Small intestine (tissue), 16 donors: ENCODE measurements at places on chromosomes 7 and 10. TPM values are rescaled to one million over a fixed set of nuclear protein-coding genes. Genes with fewer than 3 reads are reported as not detected.

DNA sequence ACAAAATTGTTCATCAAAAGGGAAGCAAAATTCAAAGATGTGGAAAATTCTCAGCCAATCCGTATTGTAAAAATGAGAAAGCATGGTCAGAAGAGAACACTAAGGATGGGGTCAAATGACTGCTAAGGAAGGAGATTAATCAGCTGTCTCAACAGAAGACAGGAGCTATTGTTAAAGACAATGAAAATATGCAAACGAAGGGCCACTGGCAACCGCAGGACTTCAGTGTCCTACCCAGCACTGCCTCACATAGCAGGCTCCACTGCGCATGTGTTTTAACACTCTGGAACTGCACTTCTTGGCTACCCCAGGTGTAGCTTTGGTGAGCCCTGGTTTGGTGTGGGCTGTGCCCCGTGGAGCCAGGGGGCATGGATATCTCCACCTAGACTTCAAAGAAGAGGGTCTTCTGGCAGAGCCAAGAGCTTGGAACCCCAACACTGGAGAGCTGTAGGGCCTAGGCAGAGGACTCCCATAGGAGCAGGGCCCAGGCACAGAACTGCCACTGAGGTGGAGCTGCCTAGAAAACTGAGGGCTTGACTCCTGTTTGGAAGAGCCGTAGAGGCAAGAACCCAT, 176.2 kb upstream of the GDF10 start:
- no peak overlapping the region for H3K27ac ChIP-seq
- DNase-seq = no peak
- H3K4me3 ChIP-seq = no peak overlapping the region
- H3K4me1 ChIP-seq = no peaks in the 10 kb centered on the region
- H3K36me3 ChIP-seq = no peaks in the 10 kb centered on the region

DNA sequence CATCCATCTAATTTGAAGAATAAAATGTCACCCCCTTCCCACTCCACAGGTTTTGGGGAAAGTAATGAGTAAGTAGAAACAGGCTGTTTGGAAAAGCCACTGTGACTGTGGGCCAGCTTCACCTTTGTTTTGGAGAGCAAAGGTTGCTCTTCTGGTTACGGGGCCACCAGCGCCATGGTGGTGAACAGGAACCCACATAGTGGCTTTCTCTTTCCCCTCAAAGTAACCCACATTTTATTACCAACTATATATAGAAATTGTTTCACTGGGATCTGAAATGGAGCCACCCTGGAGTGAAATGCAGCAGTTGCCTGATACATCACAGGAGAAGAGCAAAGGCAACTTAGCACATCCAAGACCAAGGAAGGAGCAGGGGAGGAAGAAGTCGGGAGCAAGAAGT, 112.3 kb upstream of the EFCAB10 start:
- peaks cover 14% of the 10 kb centered on the region for H3K36me3 ChIP-seq
- no peaks in the 10 kb centered on the region for H3K4me1 ChIP-seq
- H3K4me3 ChIP-seq = no peak overlapping the region
- H3K27me3 ChIP-seq = no peaks in the 10 kb centered on the region
- no peak overlapping the region for H3K27ac ChIP-seq

The RET gene
- 11.0 TPM for polyA plus RNA-seq

GRCh38 chr7:1282679-1283078, 50.0 kb downstream of the UNCX start:
- no peak overlapping the region for H3K27ac ChIP-seq
- DNase-seq = no peak
- no peaks in the 10 kb centered on the region for H3K27me3 ChIP-seq
- H3K4me1 ChIP-seq = no peaks in the 10 kb centered on the region
- H3K4me3 ChIP-seq = no peak overlapping the region

DNA sequence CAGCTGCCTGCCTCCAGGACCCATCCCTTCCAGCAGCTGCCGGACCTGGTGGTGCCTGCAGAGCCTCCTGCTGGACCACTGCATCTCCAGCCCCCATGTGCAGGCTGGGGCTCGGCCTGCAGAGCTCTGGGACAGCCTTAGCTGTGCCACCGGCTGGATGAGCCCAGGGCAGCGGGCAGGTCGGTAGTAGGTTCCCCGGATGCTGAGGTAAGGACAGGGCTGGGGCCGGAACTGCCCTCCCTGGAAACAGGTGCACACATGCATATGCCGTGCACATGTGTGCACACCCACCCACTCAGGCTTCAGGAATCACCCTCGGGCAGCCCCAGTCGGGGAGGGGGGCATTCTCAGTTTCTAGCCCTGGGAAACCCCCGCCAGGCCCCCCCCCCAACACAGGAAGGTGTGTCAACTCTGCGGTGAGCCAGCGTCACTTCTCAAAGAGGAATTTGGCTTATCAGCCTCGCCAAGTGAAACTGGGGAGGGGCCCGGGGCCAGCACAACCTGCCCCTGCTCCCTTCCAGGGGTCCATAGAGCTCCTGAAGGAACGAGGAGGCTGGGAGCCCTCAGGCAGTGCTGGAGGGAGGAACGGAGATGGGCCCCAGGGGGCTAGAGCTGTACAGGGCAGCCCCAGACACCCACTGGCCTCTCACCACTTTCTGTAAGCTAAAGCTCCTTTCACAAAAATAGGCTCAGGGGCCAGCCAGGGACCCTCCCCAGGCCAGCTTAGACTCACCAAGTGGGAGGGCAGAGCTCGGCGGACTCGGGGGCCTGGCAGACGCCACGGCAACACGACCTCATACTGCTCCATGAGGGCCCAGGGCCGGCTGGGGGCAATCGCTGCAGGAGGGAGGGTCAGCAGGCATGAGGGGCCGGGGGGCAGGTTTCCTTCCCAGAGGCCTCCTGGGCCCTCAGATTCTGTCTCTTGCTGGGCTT, 1.7 kb downstream of the ADAM8 start:
- no peaks in the 10 kb centered on the region for H3K27me3 ChIP-seq
- H3K36me3 ChIP-seq = no peaks in the 10 kb centered on the region
- H3K27ac ChIP-seq = peak overlapping the region; percentile 24
- peak; percentile 53 for DNase-seq
- H3K4me3 ChIP-seq = no peak overlapping the region
- H3K4me1 ChIP-seq = no peaks in the 10 kb centered on the region

DNA sequence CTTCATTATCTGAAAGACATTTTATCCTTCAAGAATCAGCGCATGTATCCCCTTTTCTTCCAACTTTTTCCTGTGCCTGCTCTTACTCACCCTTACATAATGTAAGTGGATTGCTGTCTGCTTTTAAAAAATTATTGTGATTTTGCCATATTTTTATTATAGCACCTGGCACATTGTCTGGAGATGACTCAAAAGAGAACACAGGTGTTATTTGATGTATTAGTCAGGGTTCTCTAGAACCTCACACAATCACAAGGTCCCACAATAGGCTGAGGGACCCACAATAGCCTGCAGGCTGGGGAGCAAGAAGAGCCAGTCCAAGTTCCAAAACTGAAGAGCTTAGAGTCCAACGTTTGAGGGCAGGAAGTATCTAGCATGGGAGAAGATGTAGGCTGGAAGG, 390.0 kb downstream of the EXOC4 start:
- no peaks in the 10 kb centered on the region for H3K4me1 ChIP-seq
- no peaks in the 10 kb centered on the region for H3K27me3 ChIP-seq
- H3K27ac ChIP-seq = no peak overlapping the region

The CALHM3 gene
- 0.13 TPM for polyA plus RNA-seq

The CEP41 gene
- 6.2 TPM for polyA plus RNA-seq

- DNase-seq = peak; percentile 16
- H3K4me1 ChIP-seq = no peaks in the 10 kb centered on the region
- no peaks in the 10 kb centered on the region for H3K36me3 ChIP-seq
- H3K4me3 ChIP-seq = no peak overlapping the region
- no peaks in the 10 kb centered on the region for H3K27me3 ChIP-seq
- no peak overlapping the region for H3K27ac ChIP-seq
Measured at GRCh38 chr7:26500749-26501352, 209.2 kb downstream of the SNX10 start.

The ACTR3C gene
- 2.4 TPM for polyA plus RNA-seq

The COL28A1 gene
- polyA plus RNA-seq = 3.1 TPM

The KEL gene
- polyA plus RNA-seq = not detected

- no peak for DNase-seq
- no peak overlapping the region for H3K4me3 ChIP-seq
- no peaks in the 10 kb centered on the region for H3K27me3 ChIP-seq
- no peaks in the 10 kb centered on the region for H3K4me1 ChIP-seq
- H3K27ac ChIP-seq = no peak overlapping the region
Measured at GRCh38 chr10:10490581-10490980, 527.1 kb upstream of the CELF2 start.

The NUTM2E gene
- not detected for polyA plus RNA-seq

The UCMA gene
- not detected for polyA plus RNA-seq

- H3K4me3 ChIP-seq = no peak overlapping the region
- no peak overlapping the region for H3K27ac ChIP-seq
- peak; percentile 12 for DNase-seq
- peaks cover 3% of the 10 kb centered on the region for H3K36me3 ChIP-seq
- no peaks in the 10 kb centered on the region for H3K4me1 ChIP-seq
- no peaks in the 10 kb centered on the region for H3K27me3 ChIP-seq
Measured at GRCh38 chr10:32308027-32308603, 38.8 kb downstream of the EPC1 start.

GRCh38 chr7:148567524-148567923, 23.0 kb upstream of the C7orf33 start:
- H3K4me3 ChIP-seq = no peak overlapping the region
- DNase-seq = no peak
- no peak overlapping the region for H3K27ac ChIP-seq
- H3K36me3 ChIP-seq = no peaks in the 10 kb centered on the region

- no peaks in the 10 kb centered on the region for H3K36me3 ChIP-seq
- H3K4me3 ChIP-seq = no peak overlapping the region
- DNase-seq = peak; percentile 8
- peaks cover 9% of the 10 kb centered on the region for H3K4me1 ChIP-seq
- no peak overlapping the region for H3K27ac ChIP-seq
Measured at GRCh38 chr7:24510759-24511158, 62.5 kb upstream of the PALS2 start.

GRCh38 chr10:11168423-11169090, 150.9 kb downstream of the CELF2 start:
- no peak for DNase-seq
- H3K4me1 ChIP-seq = peaks cover 3% of the 10 kb centered on the region
- no peaks in the 10 kb centered on the region for H3K36me3 ChIP-seq

GRCh38 chr10:45044290-45044689, 43.6 kb downstream of the ZNF22 start:
- no peaks in the 10 kb centered on the region for H3K36me3 ChIP-seq
- H3K4me1 ChIP-seq = no peaks in the 10 kb centered on the region
- no peak for DNase-seq
- H3K27me3 ChIP-seq = no peaks in the 10 kb centered on the region

The SEC61G gene
- polyA plus RNA-seq = 297 TPM

The SEMA3D gene
- 0.95 TPM for polyA plus RNA-seq

- no peak for DNase-seq
- no peaks in the 10 kb centered on the region for H3K27me3 ChIP-seq
- H3K27ac ChIP-seq = no peak overlapping the region
- H3K36me3 ChIP-seq = no peaks in the 10 kb centered on the region
- H3K4me1 ChIP-seq = no peaks in the 10 kb centered on the region
- H3K4me3 ChIP-seq = no peak overlapping the region
Measured at GRCh38 chr10:28180654-28181053, 122.2 kb downstream of the MPP7 start.

GRCh38 chr7:52786174-52786573, 249.3 kb upstream of the POM121L12 start:
- H3K4me3 ChIP-seq = no peak overlapping the region
- no peak for DNase-seq
- H3K27me3 ChIP-seq = no peaks in the 10 kb centered on the region
- no peaks in the 10 kb centered on the region for H3K36me3 ChIP-seq
- H3K27ac ChIP-seq = no peak overlapping the region

The FAM25C gene
- polyA plus RNA-seq = not detected

The SVIL gene
- 12.1 TPM for polyA plus RNA-seq

DNA sequence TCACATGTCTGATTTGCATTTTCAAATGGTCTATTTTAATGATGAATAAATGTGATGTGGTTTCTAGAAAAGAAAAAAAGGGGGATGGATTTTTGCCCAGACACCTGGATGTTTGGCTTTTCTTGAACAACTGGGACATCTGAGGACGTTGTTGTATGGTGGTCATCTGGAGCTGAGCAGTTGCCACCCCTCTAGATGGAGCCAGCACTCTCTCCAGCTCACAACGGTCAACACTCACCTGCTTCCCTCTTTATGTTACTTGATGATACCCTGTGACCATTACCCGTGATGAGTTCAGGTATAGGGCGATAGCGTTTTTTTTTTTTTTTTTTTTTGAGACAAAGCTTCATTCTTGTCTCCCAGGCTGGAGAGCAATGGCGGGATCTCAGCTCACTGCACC, 30.1 kb upstream of the PAXIP1 start:
- H3K36me3 ChIP-seq = no peaks in the 10 kb centered on the region
- no peak for DNase-seq
- no peak overlapping the region for H3K4me3 ChIP-seq
- no peaks in the 10 kb centered on the region for H3K4me1 ChIP-seq
- no peak overlapping the region for H3K27ac ChIP-seq

The ENO4 gene
- polyA plus RNA-seq = not detected

The GARIN1A gene
- 1.1 TPM for polyA plus RNA-seq

DNA sequence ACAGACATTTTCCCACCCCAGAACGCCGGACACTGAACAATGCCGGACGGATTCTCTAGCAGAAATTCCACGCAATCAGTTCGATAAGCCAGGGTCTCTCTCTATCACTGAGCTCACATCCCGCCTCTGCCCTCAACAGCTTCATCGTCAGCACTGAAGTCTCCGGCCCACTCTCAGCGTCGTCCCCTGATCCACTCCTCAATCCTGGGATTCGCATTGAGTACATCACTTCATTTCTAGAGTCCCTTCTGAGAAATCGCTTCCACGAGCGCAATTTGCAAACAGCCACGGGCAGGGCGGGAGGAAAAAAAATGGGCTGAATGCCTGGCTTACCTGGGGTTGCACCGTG, 365 bp downstream of the YME1L1 start:
- peak overlapping the region; percentile 100 for H3K27ac ChIP-seq
- H3K27me3 ChIP-seq = no peaks in the 10 kb centered on the region
- H3K36me3 ChIP-seq = peaks cover 8% of the 10 kb centered on the region
- no peaks in the 10 kb centered on the region for H3K4me1 ChIP-seq

DNA sequence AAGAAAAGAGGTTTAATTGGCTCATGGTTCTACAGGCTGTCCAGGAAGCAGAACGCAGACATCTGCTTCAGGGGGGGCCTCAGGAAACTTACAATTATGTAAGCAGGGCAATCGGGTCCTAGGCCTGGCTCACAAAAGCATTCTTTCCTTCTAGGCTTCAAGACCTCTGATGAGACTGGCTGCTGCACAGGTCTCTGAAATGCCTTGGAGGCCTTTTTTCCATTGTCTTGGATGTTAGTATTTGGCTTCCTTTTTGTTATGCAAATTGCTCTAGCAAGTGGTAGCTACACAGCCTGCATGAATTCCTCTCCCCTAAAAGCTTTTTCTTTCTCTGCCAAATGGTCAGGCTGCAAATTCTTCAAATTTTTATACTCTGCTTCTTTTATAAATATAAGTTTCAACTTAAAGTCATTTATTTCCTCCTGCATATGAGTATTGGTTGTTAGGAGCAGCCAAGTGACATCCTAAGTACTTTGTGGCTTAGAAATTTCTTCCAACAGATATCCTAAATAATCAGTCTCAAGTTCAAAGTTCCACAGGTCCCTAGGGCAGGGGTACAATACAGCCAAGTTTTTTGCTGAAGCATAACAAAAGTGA, 83.1 kb upstream of the SEMA3A start:
- H3K27ac ChIP-seq = no peak overlapping the region
- DNase-seq = no peak
- no peaks in the 10 kb centered on the region for H3K4me1 ChIP-seq
- H3K27me3 ChIP-seq = no peaks in the 10 kb centered on the region

GRCh38 chr10:118034791-118035261, 11.9 kb downstream of the RAB11FIP2 start:
- no peak overlapping the region for H3K4me3 ChIP-seq
- H3K4me1 ChIP-seq = peaks cover 7% of the 10 kb centered on the region
- H3K27me3 ChIP-seq = no peaks in the 10 kb centered on the region
- H3K27ac ChIP-seq = peak overlapping the region; percentile 38

GRCh38 chr7:157470701-157471131, 133.9 kb downstream of the DNAJB6 start:
- DNase-seq = no peak
- H3K4me3 ChIP-seq = no peak overlapping the region
- H3K4me1 ChIP-seq = no peaks in the 10 kb centered on the region
- H3K36me3 ChIP-seq = no peaks in the 10 kb centered on the region
